ENCODE measurements at places on chromosomes 12 and 14.

DNA sequence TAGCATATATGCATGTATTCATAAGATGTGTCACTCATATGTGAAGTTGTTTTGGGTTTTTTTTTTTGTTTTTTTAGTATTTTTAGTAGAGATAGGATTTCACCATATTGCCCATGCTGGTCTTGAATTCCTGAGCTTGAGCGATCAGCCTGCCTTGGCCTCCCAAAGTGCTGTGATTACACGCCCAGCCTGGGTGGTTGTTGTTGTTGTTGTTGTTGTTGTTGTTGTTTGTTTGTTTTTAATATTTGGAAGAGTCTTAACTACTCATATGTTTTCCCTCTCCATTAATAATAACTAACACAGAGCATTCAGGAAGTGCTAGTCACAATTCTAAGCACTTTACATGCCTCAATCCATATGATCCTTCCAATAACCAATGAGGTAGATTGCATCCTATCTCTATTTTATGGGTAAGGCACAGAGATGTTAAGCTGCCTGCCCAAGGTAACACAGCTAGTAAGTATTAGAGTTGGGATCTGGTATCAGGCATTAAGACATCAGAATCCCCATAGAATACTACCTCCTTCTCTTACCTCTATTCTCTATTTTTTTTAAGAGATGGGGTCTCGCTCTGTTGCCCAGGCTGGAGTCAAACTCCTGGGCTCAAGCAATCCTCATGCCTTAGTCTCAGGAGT is 27.6 kb downstream of the SLC25A21 start:
- DNase-seq, result no peak

GRCh38 chr14:51653079-51653774 is 1.5 kb downstream of the FRMD6 start:
- DNase-seq, result no peak

DNA sequence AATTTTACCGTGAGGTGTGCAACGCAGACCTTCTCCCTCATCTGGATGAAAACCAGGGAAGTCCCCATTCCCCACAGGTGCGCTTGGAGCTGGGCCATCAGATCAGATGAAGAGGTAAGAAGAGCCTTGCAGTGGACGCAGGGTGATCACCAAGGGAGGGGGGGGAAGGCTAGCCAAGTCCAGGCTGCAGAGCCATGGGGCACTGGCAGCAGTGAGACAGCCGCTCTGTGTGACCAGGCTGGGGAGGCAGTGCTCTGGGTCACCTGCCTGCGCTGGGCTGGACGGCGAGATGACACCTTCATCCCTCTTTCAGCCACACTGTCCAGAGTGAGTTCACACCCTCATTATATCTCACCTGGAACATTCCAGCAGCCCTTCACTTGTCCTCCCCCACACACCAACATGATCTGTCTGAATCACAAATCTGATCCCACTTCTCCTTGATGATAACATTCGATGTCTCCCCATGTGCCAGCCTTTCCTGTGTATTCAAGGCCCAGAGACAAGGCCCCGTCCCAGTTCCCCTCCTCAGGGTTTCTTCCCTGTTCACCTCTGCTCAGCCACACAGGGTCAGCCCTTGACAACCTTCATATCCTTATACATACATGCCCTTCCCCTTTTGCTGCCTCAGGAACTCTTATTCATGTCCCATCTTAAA is 65.9 kb upstream of the VASH1 start:
- no peak for DNase-seq

DNA sequence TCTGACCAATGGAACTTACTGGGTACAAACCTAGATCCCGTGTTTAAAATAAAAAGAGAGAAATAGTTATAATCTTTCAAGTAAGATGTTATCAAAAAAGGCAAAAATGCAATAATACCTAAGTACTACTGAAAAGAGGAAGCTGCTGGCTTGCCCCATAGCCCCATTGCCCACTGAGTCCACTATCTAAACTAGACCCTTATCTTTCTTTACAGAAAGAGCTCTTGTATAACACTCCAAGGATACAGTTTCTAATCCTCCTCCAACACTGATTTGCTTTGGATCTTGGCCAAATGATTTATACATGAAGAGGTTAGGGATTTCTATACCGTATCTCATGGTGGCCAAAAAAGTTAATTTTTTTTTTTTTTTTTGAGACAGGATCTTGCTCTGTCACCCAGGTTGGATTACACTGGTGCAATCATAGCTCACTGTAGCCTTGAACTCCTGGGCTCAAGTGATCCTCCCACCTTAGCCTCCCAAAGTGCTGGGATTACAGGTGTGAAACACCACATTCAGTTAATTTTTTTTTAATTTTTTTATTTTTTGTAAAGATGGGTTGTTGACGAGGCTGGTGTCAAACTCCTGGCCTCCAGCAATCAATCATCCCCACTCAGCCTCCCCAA is 2.6 kb downstream of the GXYLT1 start:
- no peak for DNase-seq

GRCh38 chr14:69880044-69880487 is 850 bp downstream of the SMOC1 start:
- no peak for DNase-seq

DNA sequence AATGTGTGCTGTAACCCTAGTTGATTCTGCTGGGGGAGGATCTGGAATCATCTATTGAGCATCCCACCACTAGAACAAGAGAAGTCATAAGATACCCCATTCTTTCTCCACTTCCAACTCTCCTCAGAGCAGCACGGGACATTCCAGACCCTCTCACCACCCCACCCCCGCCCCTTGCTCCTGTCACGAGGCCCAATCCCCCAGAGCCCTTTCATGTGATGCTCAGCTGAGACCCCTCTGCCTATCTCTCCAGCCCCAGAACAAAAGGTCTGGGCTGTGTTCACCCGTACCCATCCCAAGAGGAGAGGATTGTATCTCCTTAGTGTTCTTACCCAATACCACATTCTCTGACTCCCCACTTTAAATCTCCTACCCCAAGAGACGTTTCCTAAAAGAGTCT is 602 bp downstream of the PMEL start:
- no peak for DNase-seq

DNA sequence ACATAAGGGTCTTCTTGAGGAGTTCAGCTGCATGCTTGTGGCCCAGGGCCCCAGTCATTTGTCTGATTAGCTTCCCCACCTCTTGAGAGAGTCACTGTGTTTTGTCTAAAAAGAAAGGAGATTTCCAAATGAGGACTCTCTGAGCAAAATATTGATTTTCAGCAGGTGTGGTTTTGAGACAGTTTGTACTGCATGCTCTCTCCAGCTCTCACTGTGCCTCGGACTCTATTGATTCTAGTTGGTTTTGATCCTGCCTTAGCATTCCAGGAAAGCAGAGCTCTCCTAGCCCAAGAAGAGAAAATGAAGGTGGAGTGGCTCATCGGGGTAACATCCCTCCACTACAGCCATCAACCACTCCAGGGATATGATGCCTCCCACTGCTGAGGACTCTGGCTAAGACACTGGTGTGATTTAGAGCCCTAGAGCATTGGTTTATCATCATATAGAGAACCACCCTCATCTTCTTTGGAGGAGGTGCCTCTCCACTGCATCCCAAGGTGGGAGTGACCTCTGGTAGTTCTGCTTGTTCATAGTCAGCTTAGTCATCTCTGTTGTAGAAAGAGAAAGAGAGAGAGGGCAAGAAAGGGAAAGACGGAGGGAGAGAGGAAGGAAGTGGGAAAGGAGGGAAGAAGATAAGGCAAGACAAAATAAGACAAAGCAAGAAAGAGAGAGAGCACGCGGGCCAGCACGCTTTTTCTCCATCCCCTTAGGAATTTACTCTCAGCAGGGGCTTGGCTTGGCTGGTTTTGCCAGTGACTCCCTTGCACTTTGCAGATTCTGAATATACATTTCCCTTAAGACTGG is 365.6 kb downstream of the DPF3 start:
- DNase-seq, result no peak

GRCh38 chr14:52850451-52850909 is 59.1 kb upstream of the GNPNAT1 start:
- DNase-seq, result no peak

DNA sequence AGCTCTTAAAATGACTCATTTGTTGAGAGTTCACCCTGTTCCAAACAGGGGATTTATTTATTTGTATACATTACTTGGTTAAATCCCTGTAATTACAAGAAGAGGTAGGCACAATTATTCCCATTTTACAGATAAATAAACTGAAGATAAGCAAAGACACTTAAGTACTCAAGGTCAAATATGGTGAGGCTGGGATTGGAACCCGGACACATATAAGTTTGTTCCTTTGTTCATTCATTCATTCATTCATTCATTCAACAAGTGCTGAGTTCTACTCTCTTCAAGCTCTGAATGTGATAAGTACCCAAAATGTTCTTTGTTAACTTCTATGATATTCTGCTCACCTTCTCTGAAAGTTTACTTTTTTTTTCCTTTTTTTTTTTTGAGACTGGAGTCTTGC is 2.4 kb upstream of the TRIM9 start:
- no peak for DNase-seq

DNA sequence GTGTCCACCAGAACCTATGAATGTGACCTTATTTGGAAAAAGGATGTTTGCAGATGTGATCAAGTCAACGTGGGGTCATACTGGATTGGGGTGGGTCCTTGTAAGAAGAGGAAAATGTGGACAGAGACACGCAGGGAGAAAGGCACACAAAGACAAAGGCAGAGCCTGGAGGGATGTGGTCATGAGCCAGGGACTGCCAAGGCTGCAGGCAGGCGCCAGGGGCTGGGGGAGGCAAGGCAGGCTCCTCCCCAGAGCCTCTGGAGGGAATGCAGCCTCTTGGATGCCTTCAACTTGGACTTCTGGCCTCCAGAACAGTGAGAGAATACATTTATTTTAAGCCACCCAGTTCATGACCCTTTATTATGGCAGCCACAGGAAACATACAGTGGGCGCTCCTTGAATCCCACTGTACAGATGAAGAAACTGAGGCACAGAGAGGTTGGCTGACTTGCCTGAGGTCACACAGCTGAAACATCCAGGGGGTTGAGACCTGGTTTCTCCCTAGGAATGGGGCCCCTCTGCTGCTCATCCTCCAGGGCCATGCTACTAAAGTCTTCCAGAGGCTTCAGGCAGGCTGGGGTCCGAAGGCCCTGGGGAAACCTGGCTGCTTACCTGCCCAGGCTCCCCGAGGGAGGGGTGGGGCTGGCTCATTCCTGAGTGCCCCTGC is 99.7 kb downstream of the RFLNA start:
- DNase-seq, result no peak

- no peak for DNase-seq
These were observed 454.4 kb downstream of the VRK1 start for GRCh38 chr14:97251491-97252155.

GRCh38 chr12:90909069-90909770 is 45.8 kb downstream of the CCER1 start:
- no peak for DNase-seq

DNA sequence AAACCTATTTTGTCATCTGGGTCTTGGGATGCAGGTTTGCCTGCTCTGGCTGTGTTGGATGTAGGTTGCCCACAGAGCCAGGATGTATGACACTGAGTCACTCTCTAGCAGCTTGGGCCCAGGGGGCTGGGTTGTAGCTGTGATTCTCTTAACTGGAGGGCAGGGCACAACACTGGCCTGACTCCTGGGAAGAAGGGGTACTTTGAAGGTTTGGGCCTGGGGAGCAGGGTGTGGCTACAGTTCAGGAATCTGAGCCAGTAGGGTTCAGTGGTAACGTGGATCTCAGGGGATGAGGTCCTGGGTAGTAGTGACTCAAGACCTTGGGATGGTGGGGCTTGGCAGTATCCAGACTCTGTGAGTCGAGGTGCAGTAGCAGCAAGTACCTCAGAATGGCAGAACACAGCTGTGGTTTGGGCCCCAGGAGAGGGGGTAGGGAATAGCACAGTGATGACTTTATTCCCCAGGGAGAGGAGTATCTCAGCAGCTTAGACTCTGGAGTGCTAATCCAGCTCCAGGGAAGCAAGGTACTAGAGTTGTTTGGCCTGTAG is 25.7 kb downstream of the TBC1D15 start:
- no peak for DNase-seq

- DNase-seq, result no peak
These were observed 19.7 kb downstream of the PLEKHG3 start for GRCh38 chr14:64723691-64724577.

GRCh38 chr12:85060916-85061315 is 24.8 kb downstream of the LRRIQ1 start:
- no peak for DNase-seq

GRCh38 chr12:116924558-116925453 is 14.1 kb downstream of the FBXW8 start:
- DNase-seq, result peak; percentile 17

GRCh38 chr14:101101456-101102056 is 198.0 kb upstream of the RTL1 start:
- no peak for DNase-seq

- DNase-seq, result no peak
These were observed 239.0 kb upstream of the ATP2B1 start for GRCh38 chr12:89947437-89948270.

- no peak for DNase-seq
These were observed 44.1 kb downstream of the WSCD2 start for GRCh38 chr12:108173160-108173559.

- DNase-seq, result no peak
These were observed 653.8 kb downstream of the NOVA1 start for GRCh38 chr14:25944020-25944419.

DNA sequence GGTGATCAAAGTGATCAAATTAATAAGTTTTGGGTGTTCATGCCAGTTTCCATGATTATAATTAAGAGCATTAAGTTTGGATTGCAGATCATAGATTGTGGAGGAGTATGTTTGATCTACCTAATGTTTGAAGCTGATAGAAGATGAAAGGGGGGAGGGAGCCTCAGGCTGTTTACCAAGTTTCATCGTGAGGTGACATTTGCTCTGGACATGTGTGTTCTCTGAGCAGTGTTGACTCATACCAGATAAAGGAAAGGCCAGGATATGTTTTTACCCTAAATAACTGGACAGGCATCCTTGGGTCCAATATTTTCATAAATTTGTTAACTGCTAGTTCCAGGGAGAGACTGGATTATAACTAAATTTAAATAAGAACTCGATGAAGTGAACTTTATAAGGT is 3.5 kb upstream of the SEL1L start:
- no peak for DNase-seq

GRCh38 chr14:22220427-22220826 is 368.6 kb downstream of the DAD1 start:
- no peak for DNase-seq

DNA sequence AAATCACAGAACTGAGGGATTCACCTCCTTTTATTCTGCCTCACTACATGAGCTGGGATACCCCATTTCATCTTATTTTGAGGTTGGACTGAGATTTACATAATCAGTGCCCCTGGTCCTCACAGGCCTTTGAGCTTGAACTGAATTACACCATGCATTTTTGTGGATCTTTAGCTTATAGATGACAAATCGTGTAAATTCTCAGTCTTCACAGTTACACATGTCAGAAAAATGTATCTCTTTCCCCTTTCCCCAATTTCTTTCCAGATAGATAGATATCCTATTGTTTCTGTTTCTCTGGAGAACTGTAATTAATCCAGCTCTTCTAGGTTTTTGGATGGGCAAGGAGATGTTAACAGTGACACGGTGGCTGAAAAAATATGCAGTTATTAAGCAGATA is 1778.9 kb upstream of the SEL1L start:
- no peak for DNase-seq
